ENCODE measurements at places on chromosomes 5 and 9. TPM values are rescaled to one million over a fixed set of nuclear protein-coding genes. Genes with fewer than 3 reads are reported as not detected.

DNA sequence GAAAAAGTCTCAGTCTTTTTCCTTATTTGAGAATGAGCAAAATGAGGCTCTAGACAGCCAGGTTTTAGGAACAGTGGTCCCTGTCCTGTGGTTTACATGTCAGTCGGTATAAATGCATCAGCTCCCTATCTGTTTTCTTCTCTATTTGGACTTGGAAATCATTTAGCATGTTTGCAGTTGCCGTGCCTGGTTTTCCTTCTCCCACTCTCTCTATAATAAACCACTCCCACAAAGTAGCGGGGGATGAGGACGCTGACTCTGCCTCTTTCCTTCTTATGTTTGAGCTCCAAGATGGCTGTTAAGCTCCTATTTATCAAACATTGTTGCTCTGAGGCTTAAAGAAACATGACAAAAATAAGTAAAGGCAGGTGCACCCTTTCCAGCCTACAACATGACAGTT, 57.2 kb upstream of the CTSL start:
- DNase-seq: no peak

SPAG8 gene
- total RNA-seq: not detected

DNA sequence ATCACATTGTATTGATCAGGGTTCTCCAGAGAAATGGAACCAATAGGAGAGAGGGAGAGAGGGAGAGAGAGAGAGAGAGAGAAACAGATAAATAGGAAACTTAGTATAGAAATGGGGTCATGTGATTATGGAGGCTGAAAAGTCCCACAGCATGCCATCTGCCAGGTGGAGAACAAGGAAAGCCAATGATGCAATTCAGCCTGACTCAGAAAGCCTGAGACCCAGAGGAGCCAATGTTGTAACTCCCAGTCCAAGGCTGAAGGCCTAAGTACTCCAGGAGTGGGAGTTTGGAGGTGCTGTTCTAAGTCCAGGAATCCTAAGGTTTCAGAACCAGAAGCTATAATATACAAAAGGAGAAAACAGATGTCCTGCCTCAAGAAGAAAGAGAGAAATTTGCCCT, 48.4 kb upstream of the ISOC1 start:
- no peak for DNase-seq

GRCh38 chr9:99265691-99266090, 43.6 kb downstream of the SEC61B start:
- no peak for DNase-seq

DNA sequence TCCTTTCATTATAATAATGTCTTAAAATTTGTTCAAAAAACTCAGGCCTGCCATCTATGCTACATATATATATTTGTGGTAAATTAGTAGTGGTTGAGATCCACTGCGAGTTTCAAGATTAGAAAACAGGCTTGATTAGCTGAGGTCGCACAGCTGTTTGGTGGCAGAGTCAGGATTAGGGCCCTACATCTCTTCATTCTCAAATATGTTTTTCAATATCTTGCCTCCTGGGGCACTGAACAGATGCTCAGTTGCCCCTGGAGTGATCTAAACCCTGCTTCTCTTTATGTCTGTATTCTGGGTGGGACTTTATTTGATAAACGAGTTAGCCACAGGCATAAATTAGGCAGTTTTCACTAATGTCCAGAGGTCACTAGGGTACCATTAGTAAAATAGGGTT, 27.8 kb upstream of the CEP120 start:
- DNase-seq: no peak
